ENCODE measurements at places on chromosomes 11 and 22.

DNA sequence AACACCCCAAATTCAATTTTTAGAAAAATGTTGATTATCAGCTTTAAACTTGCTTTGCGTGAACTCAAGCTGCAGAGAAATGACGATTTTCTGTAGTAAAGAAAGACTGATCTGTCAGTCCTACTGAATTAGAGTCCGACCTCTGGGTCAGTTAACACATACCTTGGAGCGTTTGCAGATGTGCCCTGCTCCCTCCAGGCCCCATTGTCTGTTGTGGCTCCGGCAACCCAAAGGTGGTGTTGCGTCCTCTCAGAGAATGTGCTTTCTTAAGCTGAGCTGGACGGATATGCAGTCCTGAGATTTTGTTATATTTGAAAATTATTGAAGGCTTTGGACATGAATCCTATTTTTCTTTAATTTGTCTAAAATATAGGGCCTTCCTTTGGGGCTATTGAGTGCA lies 31.5 kb upstream of the MYO18B start:
- no peak for DNase-seq

DNA sequence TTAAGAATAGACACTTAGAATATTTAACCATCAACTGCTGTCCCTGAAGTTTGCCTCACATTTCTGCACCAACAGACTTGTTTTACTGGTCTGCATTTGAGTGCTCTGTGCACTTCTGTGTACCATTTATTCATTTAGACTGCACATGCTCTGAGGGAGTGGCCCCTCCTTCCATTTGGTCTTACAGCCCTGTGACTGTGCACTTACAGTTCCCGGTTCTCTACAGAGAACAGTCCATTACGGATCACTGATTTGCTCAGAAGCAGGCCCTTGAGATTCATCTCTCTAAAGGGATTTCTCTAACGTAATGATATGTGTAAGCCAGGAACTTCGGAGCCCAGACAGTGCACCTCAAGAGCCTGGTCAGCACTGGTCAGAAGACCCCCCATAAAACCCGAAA lies 247.3 kb upstream of the BLID start:
- DNase-seq = no peak

GRCh38 chr11:35138943-35139721 lies at the start of gene CD44:
Gene CD44 (plus strand): TSS chr11:35139171. CDS start chr11:35139304, 133 bp downstream.
- peak; percentile 80 for DNase-seq

- no peak for DNase-seq
Measured at GRCh38 chr11:77038029-77038824, 4.0 kb downstream of the B3GNT6 start.

GRCh38 chr11:60968223-60968622 lies 3.3 kb upstream of the CD6 start:
- no peak for DNase-seq

DNA sequence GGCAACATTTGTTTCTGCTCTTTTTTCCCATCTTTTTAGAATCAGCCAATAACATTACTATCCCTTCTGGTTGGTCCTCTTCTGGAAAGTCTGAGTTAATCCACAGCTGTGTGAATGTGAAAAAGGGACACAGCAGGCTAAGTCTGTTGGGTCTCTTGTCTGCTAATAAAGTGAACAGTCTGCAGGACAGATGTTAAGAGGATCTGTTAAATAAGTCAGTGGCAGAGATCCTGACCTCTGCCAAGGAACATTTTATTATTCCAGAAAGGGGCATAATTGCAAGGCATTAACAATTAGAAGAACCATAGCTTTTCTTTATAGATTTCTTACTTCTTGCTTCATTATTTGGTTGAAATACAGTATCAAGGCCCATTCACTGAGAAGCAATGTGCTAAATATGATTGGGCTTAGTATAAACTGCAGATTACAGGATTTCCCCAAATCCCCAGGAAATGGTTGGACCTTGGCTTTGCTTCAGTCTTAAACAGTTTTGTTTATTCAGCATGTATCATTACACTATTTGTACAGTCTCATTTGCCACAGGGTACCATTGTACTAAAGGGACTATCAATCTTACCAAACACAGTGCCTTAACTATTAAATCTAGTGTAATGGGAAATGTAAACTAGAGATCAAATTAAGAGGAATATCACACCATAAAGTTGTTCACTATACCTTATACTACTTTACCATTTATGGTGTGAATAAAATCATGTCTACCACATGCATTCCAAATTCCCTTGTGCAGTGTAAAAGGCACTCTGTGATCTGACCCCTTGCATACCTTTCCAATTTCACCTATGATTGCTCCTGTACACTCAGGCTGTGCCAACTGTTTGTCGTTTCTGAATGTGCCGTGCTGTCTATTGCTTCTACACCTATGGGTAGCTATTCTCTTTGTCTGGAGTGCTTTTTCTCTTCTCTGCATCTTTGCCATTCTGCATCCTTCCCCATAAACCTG lies 274.0 kb downstream of the SOX6 start:
- no peak for DNase-seq

Data from stimulated activated CD4-positive, alpha-beta T cell treated with anti-CD3 and anti-CD28 coated beads, Interleukin-2, amount 100 ng/mL, for 4 hours (primary cell).